Thyroid gland (tissue), 4 donors: ENCODE measurements at places on chromosomes 6 and 20.

GRCh38 chr6:20564777-20565176 lies 30.5 kb downstream of the CDKAL1 start:
- no peaks in the 10 kb centered on the region for H3K4me1 ChIP-seq
- H3K36me3 ChIP-seq, result no peaks in the 10 kb centered on the region
- DNase-seq, result no peak
- H3K4me3 ChIP-seq, result no peak overlapping the region
- H3K27ac ChIP-seq, result no peak overlapping the region

- H3K27me3 ChIP-seq, result no peaks in the 10 kb centered on the region
- DNase-seq, result no peak
- H3K4me3 ChIP-seq, result no peak overlapping the region
- no peaks in the 10 kb centered on the region for H3K36me3 ChIP-seq
- H3K27ac ChIP-seq, result no peak overlapping the region
- peaks cover 9% of the 10 kb centered on the region for H3K4me1 ChIP-seq
These were observed 48.2 kb upstream of the MLN start for GRCh38 chr6:33851959-33852358.

DNA sequence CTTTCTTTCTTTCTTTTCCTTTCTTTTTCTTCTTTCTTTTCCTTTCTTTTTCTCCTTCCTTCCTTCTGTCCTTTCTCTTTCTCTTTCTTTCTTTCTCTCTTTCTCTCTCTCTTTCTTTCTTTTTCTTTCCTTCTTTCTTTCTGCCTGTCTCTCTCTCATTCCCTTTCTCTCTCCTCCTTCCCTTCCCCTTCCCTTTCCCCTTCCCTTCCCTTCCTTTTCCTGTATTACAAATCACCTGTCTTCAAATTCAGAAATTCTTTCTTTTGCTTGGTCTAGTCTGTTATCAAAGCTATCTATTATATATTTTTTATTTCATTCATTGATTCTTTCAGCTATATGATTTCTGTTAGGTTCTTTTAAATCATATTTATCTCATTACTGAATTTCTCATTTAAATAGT lies 315.2 kb upstream of the NOX3 start:
- no peaks in the 10 kb centered on the region for H3K27me3 ChIP-seq
- H3K4me1 ChIP-seq, result no peaks in the 10 kb centered on the region
- no peaks in the 10 kb centered on the region for H3K36me3 ChIP-seq
- H3K27ac ChIP-seq, result no peak overlapping the region
- DNase-seq, result no peak
- no peak overlapping the region for H3K4me3 ChIP-seq

- no peaks in the 10 kb centered on the region for H3K4me1 ChIP-seq
- no peaks in the 10 kb centered on the region for H3K36me3 ChIP-seq
- DNase-seq, result no peak
- no peak overlapping the region for H3K27ac ChIP-seq
- H3K4me3 ChIP-seq, result no peak overlapping the region
- no peaks in the 10 kb centered on the region for H3K27me3 ChIP-seq
These were observed 31.9 kb upstream of the TBX18 start for GRCh38 chr6:84796343-84796742.

DNA sequence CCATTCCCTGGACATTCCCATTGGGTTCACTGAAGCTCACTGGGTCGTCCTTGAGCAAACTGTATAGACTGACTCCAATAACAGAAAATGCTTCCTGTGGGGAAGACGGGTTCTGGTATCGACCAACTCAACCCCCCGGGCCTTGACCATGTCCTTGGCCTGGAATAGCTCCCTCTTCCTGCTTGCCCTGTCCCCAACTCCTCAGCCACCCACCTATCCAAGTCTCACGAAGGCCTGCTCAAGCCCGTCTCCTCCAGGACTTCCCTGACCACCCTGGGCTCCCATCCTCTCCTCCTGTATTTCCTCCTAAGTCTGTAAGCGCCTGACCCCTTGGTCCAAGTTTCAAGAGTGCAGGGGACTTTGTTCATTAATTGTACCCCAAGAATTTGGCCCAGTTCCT lies 2.8 kb upstream of the HMGA1 start:
- H3K4me3 ChIP-seq, result no peak overlapping the region
- no peak for DNase-seq
- H3K27me3 ChIP-seq, result no peaks in the 10 kb centered on the region
- H3K4me1 ChIP-seq, result peaks cover 14% of the 10 kb centered on the region

GRCh38 chr6:44624936-44625573 lies 237.5 kb downstream of the CDC5L start:
- H3K27ac ChIP-seq, result no peak overlapping the region
- no peaks in the 10 kb centered on the region for H3K4me1 ChIP-seq
- no peak for DNase-seq
- H3K27me3 ChIP-seq, result no peaks in the 10 kb centered on the region
- no peak overlapping the region for H3K4me3 ChIP-seq
- H3K36me3 ChIP-seq, result no peaks in the 10 kb centered on the region

DNA sequence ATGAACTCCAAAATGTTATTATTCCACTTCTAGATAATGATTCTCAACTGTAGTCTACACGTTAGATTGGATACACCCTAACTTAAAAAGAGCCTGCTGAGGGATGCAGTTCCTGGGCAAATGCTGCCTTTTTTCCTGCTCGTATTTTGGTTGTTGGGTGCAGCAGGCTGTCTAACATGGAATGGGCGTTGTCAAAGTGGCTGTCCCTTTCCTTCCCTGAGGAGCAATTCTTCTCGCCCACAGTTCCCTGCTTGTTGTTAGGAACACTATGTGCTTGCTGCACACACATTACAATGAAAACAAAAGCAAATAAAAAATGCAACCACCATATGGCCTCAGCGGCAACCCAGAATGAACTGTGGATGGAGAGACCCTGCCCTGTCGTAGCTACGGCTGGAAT lies 1.7 kb upstream of the ADGRF5 start:
- H3K36me3 ChIP-seq, result no peaks in the 10 kb centered on the region
- peaks cover 21% of the 10 kb centered on the region for H3K4me1 ChIP-seq
- H3K4me3 ChIP-seq, result no peak overlapping the region
- H3K27me3 ChIP-seq, result no peaks in the 10 kb centered on the region
- peak overlapping the region; percentile 77 for H3K27ac ChIP-seq

GRCh38 chr6:84897988-84898594 lies 133.7 kb upstream of the TBX18 start:
- H3K27ac ChIP-seq, result no peak overlapping the region
- no peaks in the 10 kb centered on the region for H3K4me1 ChIP-seq
- H3K27me3 ChIP-seq, result no peaks in the 10 kb centered on the region
- no peak overlapping the region for H3K4me3 ChIP-seq
- H3K36me3 ChIP-seq, result no peaks in the 10 kb centered on the region

DNA sequence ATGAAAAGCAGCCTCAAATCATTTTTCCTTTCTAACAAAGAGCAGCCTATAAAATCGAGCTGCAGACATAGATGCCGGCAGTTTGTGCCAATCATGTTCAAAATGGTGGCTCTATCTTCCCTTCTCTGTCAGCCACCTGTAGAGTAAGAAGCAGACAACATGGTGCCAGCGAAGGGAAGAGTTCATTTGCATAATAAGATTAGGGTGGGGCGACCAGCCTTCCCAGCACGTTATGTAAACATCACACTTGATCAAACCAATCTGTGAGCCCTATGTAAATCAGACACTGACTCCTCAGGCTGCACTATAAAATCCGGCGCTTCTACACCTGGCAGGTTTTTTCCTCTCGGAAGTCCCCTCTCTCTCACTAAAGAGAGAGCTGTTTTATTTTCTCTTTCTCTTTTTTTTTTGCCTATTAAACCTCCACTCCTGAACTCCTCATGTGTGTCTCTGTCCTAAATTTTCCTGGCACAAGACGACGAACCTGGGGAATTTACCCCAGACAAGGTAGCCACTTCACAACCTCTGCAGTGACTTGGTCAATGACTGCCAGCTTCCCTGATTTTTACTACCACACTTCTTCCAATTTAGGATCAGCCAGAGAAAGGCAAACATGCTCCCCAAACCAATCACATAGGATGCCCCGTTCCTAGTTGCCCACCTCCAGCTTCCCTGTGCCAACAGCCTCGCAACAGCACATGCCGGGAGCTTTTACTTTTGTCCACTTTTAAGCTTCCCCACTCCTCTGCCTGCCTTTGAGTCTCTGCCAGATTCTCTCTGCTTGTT lies 12.9 kb downstream of the TPMT start:
- H3K4me1 ChIP-seq, result peaks cover 20% of the 10 kb centered on the region
- H3K27me3 ChIP-seq, result no peaks in the 10 kb centered on the region
- H3K4me3 ChIP-seq, result no peak overlapping the region
- H3K36me3 ChIP-seq, result peaks cover 42% of the 10 kb centered on the region

- peaks cover 11% of the 10 kb centered on the region for H3K4me1 ChIP-seq
- H3K4me3 ChIP-seq, result no peak overlapping the region
- peak; percentile 73 for DNase-seq
- no peaks in the 10 kb centered on the region for H3K27me3 ChIP-seq
- H3K36me3 ChIP-seq, result peaks cover 7% of the 10 kb centered on the region
These were observed 8.8 kb upstream of the C20orf144 start for GRCh38 chr20:33653218-33653899.

DNA sequence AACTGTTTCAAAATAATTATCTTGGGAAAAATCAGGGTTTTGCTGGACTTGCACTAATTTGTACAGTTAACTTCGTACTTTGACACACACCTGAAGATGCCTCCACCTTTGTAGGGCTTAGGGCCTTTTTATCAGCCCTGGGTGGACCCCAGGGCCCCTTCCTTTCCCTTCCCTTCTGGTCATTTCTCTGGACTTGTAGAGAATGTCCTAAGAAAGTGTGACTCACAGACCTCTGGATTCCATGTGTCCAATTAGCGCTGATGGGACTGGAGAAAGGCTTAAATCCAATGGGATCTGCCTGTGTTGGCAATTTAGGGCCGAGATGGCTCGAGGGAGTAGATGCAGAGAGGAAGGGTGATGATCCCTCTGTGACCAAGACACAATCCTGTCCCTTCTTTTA lies 9.3 kb downstream of the TRIM15 start:
- no peak for DNase-seq
- H3K36me3 ChIP-seq, result no peaks in the 10 kb centered on the region
- peaks cover 4% of the 10 kb centered on the region for H3K27me3 ChIP-seq
- no peak overlapping the region for H3K27ac ChIP-seq
- H3K4me3 ChIP-seq, result no peak overlapping the region
- H3K4me1 ChIP-seq, result peaks cover 8% of the 10 kb centered on the region

DNA sequence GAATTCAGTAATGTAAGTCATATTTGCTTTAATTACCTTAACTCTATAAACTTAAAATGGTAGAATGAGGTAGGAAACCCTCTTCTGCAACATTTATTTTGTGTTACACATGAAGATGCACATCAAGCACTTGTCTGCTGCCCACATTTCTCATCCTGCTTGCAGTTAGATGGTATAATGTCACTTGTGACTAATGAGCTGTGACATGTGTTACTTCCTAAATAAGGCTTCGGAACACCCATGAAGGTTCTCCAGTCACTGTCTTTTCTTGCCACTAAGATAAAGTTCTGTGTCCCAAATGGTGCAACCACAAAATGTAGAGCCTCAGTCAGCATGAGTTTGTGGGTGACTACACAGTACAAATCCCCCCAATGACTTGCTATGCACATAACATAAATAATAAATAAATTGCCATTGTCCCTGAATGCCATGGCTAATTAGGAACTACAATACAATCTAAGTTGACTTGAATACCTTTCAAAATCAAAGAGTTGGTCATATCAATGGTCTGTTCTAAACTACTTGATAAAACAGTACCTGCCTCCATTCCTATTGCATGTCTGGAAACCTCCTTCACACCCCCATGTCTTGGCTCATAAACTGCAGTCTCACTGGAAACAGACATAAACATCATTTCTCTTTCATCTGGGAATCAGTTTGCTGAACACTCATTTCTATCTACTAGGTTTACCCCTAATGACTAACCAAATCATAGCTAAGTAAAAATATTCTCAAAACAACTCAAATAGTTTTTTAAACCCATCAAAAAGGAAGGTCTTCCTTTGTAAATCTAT lies 157.2 kb downstream of the PTPRK start:
- no peak for DNase-seq
- H3K27ac ChIP-seq, result no peak overlapping the region
- H3K4me1 ChIP-seq, result no peaks in the 10 kb centered on the region
- no peaks in the 10 kb centered on the region for H3K27me3 ChIP-seq
- no peaks in the 10 kb centered on the region for H3K36me3 ChIP-seq

GRCh38 chr6:5981126-5982026 lies 25.3 kb downstream of the NRN1 start:
- no peak overlapping the region for H3K4me3 ChIP-seq
- no peaks in the 10 kb centered on the region for H3K4me1 ChIP-seq
- no peak for DNase-seq

GRCh38 chr6:140001821-140002341 lies 627.4 kb upstream of the CITED2 start:
- no peak overlapping the region for H3K27ac ChIP-seq
- H3K27me3 ChIP-seq, result no peaks in the 10 kb centered on the region
- H3K4me1 ChIP-seq, result no peaks in the 10 kb centered on the region
- no peak overlapping the region for H3K4me3 ChIP-seq

- H3K36me3 ChIP-seq, result no peaks in the 10 kb centered on the region
- H3K27ac ChIP-seq, result no peak overlapping the region
- no peak overlapping the region for H3K4me3 ChIP-seq
These were observed 22.4 kb upstream of the TASP1 start for GRCh38 chr20:13661070-13661685.

GRCh38 chr6:52704060-52704459 lies 33.1 kb downstream of the TMEM14A start:
- H3K4me3 ChIP-seq, result no peak overlapping the region
- no peak overlapping the region for H3K27ac ChIP-seq
- H3K27me3 ChIP-seq, result no peaks in the 10 kb centered on the region
- DNase-seq, result no peak

DNA sequence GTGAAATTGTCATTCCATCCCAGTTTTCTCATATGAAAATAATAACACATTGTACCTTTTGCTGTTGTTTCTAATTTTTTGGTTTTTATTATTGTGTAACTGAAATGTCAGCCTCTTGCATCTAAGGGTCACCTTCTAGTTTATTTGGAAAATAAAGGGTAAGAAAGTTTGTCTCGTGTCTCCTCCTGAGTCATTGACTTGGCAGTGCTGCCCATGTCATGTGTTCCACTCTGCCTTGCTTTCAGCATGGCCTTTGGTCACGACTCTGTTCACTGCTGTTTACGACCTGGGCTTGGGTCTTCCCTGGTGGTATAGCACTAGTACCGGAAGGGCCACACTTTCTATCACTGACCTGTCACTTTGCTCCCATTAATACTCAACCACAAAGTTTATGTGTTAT lies 171.4 kb upstream of the RSPO3 start:
- no peaks in the 10 kb centered on the region for H3K27me3 ChIP-seq
- H3K27ac ChIP-seq, result no peak overlapping the region
- no peak overlapping the region for H3K4me3 ChIP-seq
- peak; percentile 7 for DNase-seq
- no peaks in the 10 kb centered on the region for H3K4me1 ChIP-seq

DNA sequence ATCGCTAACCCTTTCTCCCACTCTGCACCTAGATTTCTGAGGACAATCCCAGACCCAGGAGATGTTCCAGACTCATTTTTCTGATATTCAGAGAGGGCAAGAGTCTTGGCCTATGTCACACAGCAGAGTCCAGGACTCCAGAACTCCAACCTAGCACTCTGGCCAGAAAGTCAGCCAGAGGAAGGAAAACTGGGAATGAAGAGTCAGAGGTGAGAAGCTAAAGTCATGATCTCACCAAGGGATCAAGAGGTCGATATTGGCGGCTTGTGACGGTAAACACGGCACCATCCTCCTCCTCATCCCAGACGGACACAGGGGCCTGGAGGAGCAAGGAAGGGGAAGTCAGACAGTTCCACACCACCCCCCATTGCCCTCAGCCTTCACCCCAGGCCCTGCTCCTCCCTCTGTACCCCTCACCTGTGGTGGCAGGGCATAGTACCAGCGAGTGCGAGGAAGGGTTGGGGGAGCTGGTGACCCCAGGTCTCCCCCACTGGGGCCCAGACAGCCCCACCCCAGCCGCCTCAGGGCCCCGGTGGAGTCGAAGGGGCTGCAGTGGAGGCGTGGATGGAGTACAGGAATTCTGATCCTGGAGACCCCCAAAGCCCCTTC lies 1.8 kb downstream of the RGL2 start:
- no peak overlapping the region for H3K4me3 ChIP-seq
- no peak for DNase-seq
- peak overlapping the region; percentile 97 for H3K27ac ChIP-seq
- no peaks in the 10 kb centered on the region for H3K27me3 ChIP-seq
- peaks cover 21% of the 10 kb centered on the region for H3K4me1 ChIP-seq
